ENCODE measurements at places on chromosomes 2 and 18.

DNA sequence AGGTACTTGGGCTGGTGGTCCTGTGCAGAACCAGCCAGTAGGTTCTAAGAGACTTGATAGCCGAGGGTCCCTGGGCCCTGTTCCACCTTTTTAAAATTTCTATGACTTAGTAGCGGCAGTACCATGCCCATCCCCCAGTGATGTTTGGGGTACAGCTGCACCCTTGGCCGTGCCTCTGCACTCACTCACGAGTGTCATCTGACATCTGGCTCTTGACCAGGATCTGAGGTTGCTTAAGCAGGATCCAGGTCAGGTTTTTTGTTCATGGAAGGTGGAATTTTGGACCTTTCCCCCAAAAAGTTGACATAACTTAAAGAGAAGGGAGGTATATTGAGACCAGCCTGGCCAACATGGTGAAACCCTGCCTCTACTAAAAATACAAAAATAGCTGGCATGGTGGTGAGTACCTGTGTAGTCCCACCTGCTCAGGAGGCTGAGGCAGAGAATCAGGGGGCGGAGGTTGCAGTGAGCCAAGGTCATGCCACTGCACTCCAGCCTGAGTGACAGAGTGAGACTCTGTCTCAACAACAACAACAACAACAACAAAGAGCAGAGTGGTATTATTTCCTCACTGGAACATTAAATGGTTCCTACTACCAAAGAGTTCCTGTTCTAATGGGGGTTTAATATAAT, 163.6 kb downstream of the NEDD4L start:
- DNase-seq = no peak

DNA sequence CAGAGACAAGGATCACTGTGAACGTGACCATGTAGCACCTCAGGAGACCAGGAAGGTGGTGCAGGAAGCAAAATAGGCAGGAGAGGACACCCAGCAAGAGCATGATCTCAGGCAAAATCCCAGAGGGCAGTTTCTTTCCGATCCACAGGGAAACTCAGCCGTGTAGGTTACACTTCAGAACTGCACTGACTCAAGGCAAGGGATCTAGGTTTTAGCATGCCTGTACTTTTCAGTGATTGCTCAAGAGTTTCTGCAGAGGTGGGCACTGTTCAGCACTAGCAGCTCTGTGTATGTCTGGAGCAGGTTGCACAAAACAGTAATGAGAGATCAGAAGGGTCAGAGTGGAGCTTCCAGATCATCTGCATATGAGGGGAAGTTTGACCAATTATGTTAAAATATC, 116.7 kb upstream of the RNF152 start:
- no peak for DNase-seq

DNA sequence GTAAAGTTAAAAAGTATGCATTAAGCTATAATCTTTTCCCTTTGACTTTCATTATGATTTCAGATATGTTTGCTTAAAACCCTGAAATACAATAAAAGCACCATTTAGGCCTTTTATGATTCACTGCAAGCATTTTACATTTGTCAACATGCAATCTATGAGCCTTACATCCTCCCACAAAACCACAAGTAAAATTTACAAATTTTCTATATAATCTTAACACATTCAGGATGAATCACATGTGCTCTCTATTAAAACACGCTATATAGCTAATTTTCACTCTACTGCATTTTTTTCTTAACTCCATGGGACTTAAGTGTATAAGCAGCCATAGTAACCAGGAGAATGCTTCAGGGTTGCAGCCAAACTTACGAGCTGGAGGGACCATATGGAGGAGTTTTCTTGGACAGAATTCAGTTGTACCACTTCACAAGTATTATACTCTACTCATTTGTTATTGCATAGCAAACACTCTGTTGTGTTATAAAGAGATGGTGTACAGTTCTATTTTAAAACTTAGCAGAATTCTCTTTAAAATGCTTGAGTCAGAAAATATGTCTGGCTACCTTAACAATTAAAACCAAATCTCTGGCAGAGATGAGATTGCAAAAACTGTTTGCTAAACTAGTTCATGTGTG, 293.2 kb downstream of the ALK start:
- no peak for DNase-seq

DNA sequence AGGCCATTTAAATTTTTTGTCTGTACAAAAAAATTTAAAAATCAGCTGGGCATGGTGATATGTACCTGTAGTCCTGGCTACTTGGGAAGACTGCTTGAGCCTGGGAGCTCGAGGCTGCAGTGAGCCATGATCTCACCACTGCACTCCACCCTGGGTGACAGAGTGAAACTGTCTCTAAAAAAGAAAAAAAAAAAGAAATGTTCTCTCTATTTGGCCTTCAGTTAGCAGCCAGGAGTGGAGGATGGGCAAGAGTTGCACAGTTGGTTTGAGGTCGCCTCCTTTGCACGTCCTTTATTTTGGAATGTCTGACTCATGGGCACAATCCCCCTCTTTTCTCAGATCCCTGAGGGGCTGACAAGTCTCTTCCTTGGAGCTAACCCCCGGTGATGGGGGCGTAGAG, 26.3 kb downstream of the ITM2C start:
- no peak for DNase-seq

DNA sequence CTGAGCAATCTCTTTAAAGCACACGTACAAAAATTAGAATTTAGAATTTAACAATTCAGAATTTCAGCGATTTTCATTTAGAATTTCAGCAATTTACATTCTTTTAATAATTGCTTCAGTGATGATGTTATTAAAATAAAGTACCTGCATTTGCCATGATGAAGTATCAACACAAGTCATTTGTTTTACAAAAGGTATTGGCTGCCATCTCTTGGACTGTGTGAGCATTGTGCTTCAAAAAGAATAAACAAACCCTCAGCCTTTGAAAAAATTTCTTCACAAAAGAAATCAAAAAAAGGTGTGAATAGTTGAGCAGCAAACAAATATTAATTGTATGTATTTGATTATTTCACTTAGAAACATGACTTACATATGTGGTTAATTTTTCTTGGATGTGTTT, 27.1 kb upstream of the ZC3H15 start:
- DNase-seq = no peak

DNA sequence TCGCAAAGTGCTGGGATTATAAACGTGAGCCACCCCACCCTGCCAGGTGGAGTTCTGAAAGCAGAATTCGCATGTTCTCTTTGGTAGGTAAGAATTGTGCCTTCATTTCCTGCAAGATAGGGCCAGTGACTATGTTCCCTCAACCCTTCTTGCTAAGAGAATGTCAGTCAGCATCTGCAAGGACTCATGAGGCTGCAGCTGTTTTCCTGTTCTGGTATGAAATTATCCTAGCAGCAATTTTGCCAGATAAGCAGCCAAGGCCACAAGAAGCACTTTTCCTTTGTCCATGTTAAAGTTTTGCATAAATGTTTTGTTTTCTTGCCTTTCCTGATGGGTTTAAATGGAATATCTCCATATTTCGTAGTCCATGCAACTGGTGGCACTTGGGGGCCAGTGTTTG, 6.8 kb upstream of the ARHGAP28 start:
- DNase-seq = no peak

- DNase-seq = no peak
Observed at GRCh38 chr2:128547667-128548066, 229.0 kb upstream of the HS6ST1 start.

DNA sequence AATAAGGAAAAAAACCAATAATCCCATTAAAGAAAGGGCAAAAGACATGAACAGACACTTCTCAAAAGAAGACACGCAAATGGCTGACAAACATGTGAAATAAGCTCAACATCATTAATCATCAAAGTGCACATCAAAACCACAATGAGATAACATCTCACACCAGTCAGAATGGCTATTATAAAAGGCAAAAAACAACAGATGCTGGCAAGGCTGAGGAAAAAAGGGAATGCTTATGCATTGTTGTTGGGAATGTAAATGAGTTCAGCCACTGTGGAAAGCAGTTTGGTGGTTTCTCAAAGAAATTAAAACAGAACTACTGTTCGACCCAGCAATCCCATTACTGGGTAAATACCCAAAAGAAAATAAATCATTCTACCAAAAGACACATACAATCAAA, 285.6 kb downstream of the NR4A2 start:
- DNase-seq = no peak
